ENCODE measurements at places on chromosomes 3 and 15.

DNA sequence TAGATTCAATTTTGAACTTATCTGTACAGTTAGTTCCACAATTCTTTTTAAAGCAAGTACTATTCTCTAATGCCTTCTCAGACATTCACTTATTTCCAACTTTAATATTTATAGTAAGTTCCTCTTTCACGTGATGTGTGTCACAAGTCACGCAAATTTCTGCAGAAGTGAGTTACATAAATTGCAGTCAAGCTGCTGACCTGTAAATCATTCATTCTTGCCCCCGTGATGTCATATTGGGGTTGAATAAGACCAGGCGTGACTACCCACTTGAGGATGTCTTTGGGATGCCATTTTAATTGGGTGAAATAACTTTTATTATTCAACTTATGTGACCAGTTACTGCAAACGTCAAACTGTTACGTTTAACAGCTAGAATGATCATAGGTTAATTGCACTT is 15.1 kb downstream of the PPARG start:
- DNase-seq: no peak

DNA sequence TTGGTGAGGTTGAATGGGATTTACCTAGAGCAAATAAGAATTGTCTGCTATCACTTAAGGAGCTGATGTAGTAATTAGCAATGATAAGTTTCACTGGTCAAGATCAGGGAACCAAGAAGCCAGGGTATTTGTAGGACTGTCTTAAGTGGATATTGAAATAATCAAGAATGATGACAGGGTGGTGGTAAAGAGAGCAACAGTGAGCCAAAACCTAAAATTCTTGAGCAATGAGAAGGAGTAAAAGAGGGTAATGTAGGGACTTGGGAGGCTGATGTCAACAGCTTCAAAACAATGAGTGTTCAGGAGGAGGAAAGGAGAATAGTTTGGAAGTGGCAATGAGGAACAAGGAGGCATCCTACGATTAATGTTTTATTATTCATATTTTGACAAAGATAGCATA is 31.5 kb upstream of the SLC2A2 start:
- DNase-seq: no peak

DNA sequence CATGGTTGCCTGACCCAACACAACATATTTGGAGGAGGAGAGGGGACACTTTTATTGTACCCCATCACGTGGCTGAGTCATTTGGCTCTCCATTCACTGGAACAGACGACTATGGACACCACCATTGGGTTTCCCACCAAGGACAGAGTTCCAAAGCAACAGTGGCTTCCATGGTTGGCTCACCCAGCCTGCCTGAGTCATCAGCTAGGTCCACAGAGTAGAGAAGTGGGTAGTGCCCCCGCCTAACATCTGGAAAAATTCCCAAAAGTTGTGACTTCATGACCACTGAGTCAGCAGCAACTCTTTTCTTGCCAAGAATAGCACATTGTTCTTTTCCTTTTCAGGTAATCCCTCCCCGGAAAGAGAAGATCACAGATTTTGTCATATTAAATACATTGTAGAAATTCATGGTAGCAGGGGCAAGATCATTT is 3.0 kb upstream of the PPP1R2 start:
- peak; percentile 82 for DNase-seq

DNA sequence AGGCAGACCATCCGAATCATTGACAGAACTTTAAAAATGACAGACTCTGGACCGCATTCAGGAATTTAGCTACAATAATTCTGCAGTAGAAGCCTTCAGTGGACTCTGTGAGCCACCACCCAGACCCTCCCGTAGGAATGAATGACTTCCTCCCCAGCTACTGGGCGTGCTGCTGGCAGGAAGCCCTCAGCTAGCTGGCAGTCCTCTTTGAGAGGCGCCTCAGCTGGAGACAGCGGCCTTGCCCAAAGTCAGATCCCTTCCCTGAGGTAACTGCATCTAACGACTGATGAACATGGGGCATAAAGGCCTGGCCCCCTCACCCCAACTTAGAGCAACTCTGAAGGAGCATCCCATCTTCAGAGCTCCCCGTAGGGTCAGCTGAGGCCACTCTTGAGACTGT is 25.8 kb downstream of the CRABP1 start:
- no peak for DNase-seq

- no peak for DNase-seq
Observed at GRCh38 chr3:16132928-16133327, 41.6 kb upstream of the GALNT15 start.

- DNase-seq: no peak
Observed at GRCh38 chr3:152620395-152620794, 214.5 kb upstream of the P2RY1 start.

DNA sequence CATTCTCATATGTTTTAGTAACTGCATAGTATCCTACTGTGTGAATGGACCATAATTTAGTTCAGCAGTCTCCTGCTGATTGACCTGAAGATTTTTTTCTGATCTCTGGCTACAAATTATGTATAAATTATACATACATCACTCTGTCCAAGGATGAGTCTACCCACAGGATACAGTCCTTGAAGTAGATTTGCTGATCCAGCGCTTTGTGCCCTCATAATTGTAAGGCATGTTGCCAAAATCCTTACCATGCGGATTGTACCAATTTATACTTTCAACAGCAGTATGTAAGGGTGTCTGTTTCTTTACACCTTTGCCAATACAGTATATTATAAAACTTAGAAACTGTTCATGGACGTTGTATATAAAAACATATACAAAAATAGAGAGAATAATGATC is 46.5 kb downstream of the ACAA1 start:
- DNase-seq: no peak

DNA sequence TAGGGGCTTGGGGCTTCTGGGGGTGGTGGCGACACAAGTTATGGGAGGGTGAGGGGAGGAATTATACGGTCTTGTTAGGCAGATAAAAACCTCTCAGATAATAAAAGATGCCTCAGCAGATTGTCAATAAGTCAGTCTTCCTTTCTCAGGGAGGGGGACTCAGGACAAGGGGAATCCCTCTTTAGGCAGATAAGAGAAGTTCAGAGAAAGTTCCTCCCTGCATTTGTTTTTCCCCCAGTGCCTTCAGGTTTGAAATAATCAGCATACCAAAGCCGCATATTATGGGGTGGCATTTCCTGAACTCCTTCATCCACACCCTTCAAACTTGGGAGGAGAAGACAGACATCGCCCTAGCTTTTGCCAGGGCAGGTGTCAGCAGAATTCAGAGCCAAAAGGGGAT is 8.5 kb downstream of the PPCDC start:
- no peak for DNase-seq

- DNase-seq: no peak
Observed at GRCh38 chr15:43492266-43492665, 690 bp downstream of the TP53BP1 start.

- peak; percentile 89 for DNase-seq
Observed at GRCh38 chr15:68599560-68600071, 20.8 kb downstream of the CORO2B start.

- DNase-seq: no peak
Observed at GRCh38 chr3:16589867-16590624, 15.2 kb downstream of the DAZL start.

DNA sequence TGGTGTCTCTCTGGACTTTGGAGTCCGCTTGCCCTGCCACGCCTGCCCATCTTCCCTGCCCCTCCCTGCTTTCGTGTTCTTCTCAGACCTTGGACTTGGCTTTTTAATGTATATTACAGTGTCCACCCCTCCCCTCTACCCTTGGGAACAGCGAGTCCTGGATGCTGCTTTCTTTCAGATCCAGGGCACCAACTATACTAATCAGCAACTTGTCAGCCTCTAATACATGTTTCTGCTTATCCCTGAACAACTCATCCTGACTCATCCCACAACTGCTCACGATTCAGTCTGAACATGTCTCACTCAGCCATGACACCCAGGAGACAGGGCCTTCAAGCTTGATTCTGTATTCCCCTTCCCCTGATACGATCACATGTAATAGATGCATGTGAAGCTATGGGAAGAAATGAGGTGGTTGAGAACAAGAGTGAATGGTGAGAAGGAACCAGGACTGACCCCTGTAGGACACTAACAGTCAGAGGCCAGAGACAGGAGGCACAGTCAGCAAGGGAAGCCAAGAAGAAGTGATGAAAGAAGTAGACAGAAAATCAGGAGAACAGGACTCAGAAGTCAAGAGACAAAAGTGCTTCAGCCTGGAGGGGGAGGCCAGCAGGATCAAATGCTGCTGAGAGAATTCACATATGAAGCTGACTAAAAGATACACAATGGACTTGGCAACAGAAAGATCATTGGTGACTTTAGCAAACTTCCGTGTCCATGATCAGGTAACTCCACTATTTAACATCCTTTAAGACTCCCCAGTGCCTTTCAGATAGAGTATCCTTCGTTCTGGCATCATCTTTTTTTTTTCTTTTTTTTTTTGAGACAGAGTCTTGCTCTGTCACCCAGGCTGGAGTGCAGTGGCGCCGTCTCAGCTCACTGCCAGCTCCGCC is 35.4 kb downstream of the BCL2L10 start:
- DNase-seq: no peak

GRCh38 chr15:64739577-64740143 is 35.7 kb downstream of the RBPMS2 start:
- DNase-seq: peak; percentile 32

GRCh38 chr15:58977887-58978286 is 9.6 kb upstream of the RNF111 start:
- DNase-seq: no peak

DNA sequence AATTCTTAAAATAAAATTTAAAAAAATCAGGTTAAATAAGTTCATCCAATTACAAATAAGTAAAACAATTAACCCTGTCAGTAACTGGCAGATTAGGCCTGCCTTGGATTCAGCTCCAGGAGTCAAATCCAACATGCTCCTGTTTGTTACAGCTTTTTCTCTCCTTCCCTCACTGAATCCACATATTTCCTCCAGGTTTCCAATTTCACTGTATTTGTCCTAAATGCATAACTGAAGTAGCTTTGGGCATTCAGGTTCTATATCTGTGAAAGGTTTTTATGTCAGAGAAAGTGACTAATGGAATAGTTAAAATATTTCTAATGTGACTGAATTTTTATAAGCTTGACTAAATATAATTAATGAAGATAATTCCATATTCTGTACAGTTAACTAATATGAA is 79.7 kb downstream of the IFT80 start:
- DNase-seq: no peak

DNA sequence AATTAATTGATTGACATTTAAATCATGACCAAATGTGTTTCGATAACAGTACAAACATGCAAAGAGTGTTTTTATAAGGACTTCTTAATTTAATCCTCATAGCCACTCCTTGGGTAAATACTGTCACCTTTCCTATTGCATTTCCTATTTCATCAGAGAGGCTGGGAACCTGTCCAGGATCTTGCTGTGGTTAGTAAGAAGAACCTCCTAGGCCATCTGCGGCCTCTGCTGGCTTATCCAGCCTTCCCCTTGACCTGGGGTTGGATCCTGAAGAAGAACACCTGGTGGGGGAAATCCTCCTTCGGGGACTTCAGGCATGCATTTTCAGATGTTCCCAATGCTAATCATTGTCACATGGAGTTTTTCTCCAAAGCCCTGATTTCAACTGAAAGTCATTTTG is 25.5 kb downstream of the GLDN start:
- no peak for DNase-seq

GRCh38 chr15:95162069-95162468 is 930.7 kb downstream of the MCTP2 start:
- no peak for DNase-seq

GRCh38 chr3:53226841-53227407 is 28.9 kb downstream of the TKT start:
- DNase-seq: no peak

DNA sequence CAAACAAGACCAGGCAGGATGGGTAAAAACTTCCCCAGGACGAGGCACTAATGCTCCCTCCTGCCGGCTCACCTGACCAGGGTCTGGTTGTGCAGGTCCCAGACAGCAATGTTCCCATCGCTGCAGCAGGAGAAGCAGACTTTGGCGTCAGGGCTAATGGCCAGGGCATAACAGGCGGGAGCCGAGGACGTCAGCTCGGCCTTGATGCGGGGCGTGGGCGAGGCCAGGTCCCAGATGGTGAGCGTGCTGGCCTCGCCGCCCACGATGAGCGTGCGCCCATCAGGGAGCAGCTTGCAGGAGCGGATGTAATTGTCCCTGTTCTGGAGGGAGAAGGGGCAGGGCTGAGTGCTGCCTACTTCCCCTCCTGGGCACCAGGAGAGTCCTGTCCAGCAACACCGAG is 43.4 kb downstream of the TLE3 start:
- no peak for DNase-seq

GRCh38 chr3:143751643-143752178 is 96.6 kb downstream of the SLC9A9 start:
- no peak for DNase-seq

DNA sequence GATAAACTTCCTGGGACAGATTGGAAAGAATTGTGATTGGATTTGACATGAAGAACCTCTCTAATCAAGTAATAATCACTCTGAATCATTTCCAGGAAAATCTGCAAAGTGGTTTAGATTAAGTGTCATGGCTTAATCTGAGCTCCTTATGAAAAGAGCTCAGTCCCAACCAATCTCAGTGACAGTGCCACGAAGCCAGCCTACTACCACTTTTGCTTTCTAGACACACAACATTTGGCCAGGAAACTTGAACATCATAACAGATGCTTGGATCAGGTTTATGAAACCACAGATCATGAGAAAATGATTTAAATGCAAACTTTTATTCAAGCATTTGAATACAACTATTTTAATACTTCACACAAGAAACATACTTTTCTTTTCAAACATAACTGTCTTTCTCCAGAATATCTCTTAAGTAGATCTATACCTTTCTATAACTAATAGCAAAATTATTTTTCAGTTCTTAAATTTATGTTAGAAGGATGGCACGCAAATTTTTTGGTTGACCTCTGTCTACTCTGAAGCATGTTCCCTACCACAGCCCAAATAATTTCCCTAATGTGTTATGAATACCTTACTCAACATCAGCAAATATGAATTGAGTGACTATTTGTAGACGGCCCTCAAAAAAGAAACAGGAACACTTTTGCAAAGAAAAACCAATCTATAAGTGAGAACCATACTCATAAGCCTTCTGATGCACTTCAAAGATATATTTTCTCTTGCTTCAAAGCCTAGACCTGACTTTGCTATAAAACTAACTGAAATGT is 495.0 kb upstream of the ZNF385D start:
- no peak for DNase-seq

GRCh38 chr3:138317687-138318086 is 12.0 kb downstream of the NME9 start:
- DNase-seq: no peak

- peak; percentile 76 for DNase-seq
Observed at GRCh38 chr3:87082796-87083440, 92.0 kb upstream of the VGLL3 start.

DNA sequence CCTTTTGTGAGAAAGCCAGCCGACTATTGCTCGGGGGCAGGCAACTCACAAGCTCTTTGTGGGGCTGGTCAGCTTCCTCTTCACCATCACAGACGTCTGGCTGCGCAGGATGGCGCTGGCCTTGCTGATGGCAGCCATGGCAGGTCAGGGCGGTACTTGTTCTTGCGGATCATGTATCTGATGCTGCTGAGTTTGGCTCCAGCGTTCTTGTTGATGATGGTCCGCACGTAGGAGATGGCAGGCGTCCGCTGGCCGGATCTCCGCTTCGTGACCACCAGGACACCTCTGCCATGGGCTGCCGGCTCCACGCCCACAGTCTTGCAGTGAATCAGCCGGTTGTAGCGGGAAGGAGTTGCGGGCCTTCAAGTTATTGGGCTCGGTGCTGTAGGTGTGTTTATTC is 67.9 kb upstream of the SLC7A14 start:
- DNase-seq: no peak
